Naive thymus-derived CD8-positive, alpha-beta T cell (primary cell): ENCODE measurements at places on chromosomes 1 and 21. TPM values are rescaled to one million over a fixed set of nuclear protein-coding genes. Genes with fewer than 3 reads are reported as not detected.
A peak's percentile ranks its signal among the peaks of the same experiment; 100 is the strongest.

GRCh38 chr1:58395355-58395754, 151.2 kb downstream of the OMA1 start:
- H3K4me1 ChIP-seq: peaks cover 10% of the 10 kb centered on the region
- no peak for DNase-seq

- no peak for DNase-seq
- H3K27me3 ChIP-seq: no peaks in the 10 kb centered on the region
- peaks cover 26% of the 10 kb centered on the region for H3K4me1 ChIP-seq
Measured at GRCh38 chr1:109802136-109802900, 38.6 kb upstream of the EPS8L3 start.

DNA sequence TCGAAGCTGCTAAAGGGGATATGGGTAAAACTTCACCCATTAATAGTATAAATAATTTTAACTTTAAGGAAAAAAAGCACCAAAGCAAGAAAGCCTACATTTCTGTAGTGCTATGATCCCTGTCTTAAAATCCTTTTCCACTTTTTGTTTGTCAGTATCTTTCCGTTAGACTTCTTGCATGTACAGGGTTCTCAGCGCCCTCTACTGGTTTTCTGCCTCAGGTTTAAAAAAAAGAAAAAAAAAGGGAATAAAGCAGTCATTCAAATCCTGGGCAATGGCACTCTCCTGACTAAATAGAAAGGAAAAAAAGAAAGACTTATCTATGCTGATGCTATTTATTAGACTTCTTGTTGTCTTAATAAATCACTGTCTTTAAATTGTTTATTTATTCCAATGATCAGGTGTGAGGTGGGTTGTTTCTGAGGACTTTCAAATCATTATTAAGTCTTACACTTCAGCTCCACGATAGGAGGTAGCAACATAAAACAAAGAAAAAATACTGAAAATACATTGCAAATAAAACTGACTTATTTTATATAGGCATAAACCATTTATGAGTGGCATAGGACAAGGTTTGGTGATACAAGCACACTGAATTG, 475.4 kb upstream of the NR5A2 start:
- H3K27me3 ChIP-seq: peaks cover 7% of the 10 kb centered on the region
- no peak overlapping the region for H3K27ac ChIP-seq
- H3K4me1 ChIP-seq: no peaks in the 10 kb centered on the region
- H3K4me3 ChIP-seq: no peak overlapping the region

DNA sequence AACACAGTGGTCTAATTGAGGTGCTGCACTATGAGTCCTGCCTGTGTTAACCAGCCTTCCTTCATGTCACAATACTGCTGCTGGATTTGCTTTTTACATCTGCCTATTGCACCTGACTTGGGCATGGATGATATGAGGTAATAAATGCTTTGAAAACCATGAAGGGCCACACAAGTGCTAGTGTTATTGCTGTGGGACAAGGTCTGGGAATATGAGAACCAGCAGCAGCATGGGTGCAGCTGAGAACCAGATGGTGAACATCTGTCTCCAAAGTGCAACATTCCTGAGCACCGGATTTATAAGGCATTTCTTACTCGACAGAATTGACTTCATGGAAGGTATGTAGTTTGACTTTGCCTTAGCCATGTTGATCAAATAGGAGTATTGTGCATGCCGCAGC, 16.6 kb downstream of the TRIM45 start:
- peaks cover 6% of the 10 kb centered on the region for H3K36me3 ChIP-seq
- no peak overlapping the region for H3K27ac ChIP-seq
- H3K4me3 ChIP-seq: no peak overlapping the region

GRCh38 chr21:25759573-25759972, 24.8 kb downstream of the GABPA start:
- no peak overlapping the region for H3K4me3 ChIP-seq
- H3K4me1 ChIP-seq: peaks cover 12% of the 10 kb centered on the region
- no peak for DNase-seq
- H3K27ac ChIP-seq: peak overlapping the region; percentile 6

- DNase-seq: no peak
- H3K27me3 ChIP-seq: no peaks in the 10 kb centered on the region
- no peak overlapping the region for H3K27ac ChIP-seq
- no peak overlapping the region for H3K4me3 ChIP-seq
- no peaks in the 10 kb centered on the region for H3K4me1 ChIP-seq
- no peaks in the 10 kb centered on the region for H3K36me3 ChIP-seq
Measured at GRCh38 chr21:40602080-40602479, 244.9 kb downstream of the DSCAM start.

DNA sequence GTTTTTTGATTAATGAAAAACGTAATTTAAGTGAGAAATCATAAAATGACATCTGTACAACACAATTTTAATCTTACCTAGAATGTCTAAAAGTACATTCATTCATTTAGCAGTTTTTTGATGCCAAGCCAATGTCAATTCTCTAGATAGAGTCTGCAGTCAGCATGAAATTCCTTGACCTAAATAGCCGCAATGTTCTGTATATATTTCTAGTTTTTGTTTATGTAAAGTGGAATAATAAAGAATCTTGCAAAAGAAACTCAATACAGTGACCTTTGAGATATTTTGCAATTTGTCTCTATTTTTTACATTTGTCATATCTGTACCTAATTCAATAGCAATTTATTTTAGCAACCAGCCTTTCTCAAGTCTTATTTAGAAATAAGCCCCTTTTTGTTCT, 176.0 kb downstream of the ATP6V1G3 start:
- no peak for DNase-seq
- no peaks in the 10 kb centered on the region for H3K4me1 ChIP-seq
- H3K27ac ChIP-seq: no peak overlapping the region
- peaks cover 16% of the 10 kb centered on the region for H3K36me3 ChIP-seq

DNA sequence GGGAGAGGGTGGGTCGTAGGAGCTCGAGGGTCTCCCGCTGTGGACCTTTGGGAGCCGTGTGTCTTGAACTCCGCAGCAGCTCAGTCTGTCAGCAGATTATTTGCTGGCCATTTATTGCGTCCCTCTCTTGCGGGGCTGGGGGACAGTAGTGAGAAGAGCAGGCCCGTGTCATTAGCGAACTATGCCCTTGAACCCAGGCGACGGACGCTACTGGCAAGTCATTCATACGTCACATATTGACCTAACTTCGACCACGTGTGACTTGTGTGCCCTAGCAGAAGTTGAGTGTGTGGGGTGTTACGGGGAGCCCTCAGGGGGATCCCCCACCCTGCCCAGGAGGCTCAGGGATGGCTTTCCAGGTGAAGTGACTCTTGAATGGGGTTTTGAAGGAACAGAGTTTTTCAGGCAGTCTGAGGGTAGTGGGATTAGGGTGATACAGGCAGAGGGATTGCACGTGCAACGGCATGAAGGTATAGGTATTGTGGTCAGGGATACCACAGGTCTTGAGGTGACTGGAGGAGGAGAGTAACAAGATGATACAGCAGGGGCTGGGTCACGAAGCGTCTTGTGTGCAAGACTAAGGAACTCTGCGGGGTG, 13.0 kb downstream of the RCC1 start:
- H3K4me1 ChIP-seq: peaks cover 14% of the 10 kb centered on the region
- no peaks in the 10 kb centered on the region for H3K36me3 ChIP-seq
- peak overlapping the region; percentile 87 for H3K27ac ChIP-seq
- peak overlapping the region; percentile 83 for H3K4me3 ChIP-seq
- H3K27me3 ChIP-seq: no peaks in the 10 kb centered on the region

DNA sequence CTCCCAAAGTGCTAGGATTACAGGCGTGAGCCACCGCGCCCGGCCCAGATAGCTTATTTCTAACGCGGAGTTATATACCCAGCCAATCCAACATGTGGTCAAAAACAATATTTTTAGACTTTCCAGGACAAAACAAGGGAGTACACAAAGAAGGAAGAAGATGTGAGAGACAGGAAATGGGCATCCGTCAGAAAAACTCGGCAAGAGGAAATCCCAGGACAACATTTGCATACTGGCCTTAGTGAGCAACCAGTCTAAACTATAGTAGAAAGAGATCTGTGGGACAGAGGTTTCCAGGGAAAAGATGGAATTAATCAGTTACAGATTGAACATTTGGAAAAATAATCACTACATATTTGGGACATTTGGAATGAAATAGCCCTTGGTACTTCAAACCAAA, 11.4 kb downstream of the ARMH1 start:
- no peak overlapping the region for H3K4me3 ChIP-seq
- H3K27me3 ChIP-seq: no peaks in the 10 kb centered on the region
- H3K27ac ChIP-seq: no peak overlapping the region
- H3K4me1 ChIP-seq: peaks cover 7% of the 10 kb centered on the region

DNA sequence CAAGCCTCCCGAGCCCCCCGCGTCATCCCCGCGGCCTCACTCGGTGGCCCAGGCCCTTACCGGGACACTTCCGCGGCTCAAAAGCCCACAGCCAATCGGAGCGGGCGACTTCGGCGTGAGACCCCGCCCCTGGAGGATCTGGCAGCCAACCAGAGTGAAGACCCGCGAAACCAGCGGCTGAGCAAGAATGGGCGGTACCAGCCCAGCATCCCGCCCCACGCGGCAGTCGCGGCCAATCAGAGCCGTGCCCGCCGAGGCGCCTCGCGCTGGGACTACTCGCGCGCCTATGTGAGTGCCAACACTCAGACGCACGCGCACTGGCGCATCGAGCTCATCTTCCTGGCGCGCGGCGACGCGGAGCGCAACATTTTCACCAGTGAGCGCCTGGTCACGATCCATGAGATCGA, 22.5 kb downstream of the DISP3 start:
- no peaks in the 10 kb centered on the region for H3K4me1 ChIP-seq
- no peak overlapping the region for H3K27ac ChIP-seq
- H3K4me3 ChIP-seq: no peak overlapping the region
- DNase-seq: no peak

- peaks cover 8% of the 10 kb centered on the region for H3K36me3 ChIP-seq
- DNase-seq: no peak
- no peak overlapping the region for H3K27ac ChIP-seq
- H3K4me3 ChIP-seq: no peak overlapping the region
- peaks cover 12% of the 10 kb centered on the region for H3K27me3 ChIP-seq
- no peaks in the 10 kb centered on the region for H3K4me1 ChIP-seq
Measured at GRCh38 chr1:227245613-227246320, 72.5 kb downstream of the CDC42BPA start.

DNA sequence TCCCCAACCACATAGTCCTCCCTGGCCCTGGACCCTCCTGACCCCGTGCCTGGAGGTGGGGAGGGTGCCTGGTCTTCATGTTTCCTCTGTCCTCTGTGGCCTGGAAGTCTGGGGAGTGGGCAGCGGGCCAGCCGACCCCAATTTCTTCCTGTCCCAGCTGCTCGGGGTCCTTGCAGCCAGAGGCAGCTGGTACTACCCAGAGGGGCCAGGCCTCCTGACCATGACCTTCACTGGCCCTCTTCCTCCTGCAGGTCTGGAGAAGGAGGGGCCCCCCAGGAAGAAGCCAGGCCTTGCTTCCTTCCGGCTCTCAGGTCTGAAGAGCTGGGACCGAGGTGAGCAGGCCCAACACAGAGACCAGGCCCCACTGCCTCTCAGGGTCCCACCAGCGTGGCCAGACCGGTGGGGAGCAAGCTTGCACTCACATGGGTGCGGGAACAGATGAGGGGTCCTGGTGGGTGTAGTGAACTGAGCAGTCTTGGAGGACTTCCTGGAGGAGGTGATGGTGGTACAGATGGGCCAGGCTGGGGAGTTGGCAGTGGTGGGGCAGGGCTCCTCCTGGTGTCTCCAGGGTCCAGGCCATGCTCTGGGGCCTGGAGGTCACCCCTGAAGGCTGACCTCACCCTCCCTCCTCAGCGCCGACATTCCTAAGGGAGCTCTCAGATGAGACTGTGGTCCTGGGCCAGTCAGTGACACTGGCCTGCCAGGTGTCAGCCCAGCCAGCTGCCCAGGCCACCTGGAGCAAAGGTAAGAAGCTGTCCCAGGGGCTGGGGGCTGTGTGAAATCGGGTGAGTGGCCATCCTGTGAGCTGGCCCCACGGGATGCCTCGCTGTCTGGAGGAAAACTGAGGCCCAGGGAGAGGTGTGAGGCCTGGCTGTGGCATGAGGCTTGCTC, 32.7 kb downstream of the TRIM11 start:
- H3K4me3 ChIP-seq: no peak overlapping the region
- H3K36me3 ChIP-seq: no peaks in the 10 kb centered on the region
- H3K4me1 ChIP-seq: peaks cover 5% of the 10 kb centered on the region
- DNase-seq: no peak
- peaks cover 4% of the 10 kb centered on the region for H3K27me3 ChIP-seq
- H3K27ac ChIP-seq: no peak overlapping the region

GRCh38 chr1:116910379-116911187, 867 bp downstream of the PTGFRN start:
- peaks cover 2% of the 10 kb centered on the region for H3K27me3 ChIP-seq
- peak overlapping the region; percentile 58 for H3K27ac ChIP-seq
- H3K4me3 ChIP-seq: no peak overlapping the region
- peak; percentile 20 for DNase-seq
- H3K36me3 ChIP-seq: no peaks in the 10 kb centered on the region

DNA sequence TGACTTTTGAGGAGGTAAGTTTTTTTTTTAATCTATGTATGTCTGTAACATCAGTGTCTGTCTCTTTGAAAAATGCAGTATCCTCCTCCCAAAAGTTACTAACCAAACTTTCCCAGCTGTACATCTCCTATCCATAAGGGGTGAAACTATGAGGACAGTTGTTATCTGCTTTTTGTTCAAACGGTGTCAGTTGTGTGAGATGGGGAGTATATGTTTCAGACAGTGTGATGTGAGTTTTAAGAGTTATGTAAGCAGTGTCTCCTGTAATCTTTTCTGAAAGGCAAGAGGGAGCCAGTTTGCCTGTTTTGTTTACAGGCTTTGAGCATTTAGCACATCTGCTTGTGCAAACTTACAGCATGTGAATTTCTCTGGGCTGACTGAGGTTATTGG, 34.8 kb upstream of the CACYBP start:
- no peaks in the 10 kb centered on the region for H3K27me3 ChIP-seq
- DNase-seq: peak; percentile 53
- H3K36me3 ChIP-seq: no peaks in the 10 kb centered on the region

Gene OLIG2
- total RNA-seq: not detected

Gene ADGRL4
- total RNA-seq: not detected

Gene WLS
- total RNA-seq: not detected

Gene SERPINC1
- not detected for total RNA-seq

Gene GJB3
- not detected for total RNA-seq

Gene CBS
- 0.18 TPM for total RNA-seq

Gene RHBG
- not detected for total RNA-seq

Gene FAM72B
- total RNA-seq: not detected

Gene ITGB2
- 180 TPM for total RNA-seq

Gene ZNF687
- 34.6 TPM for total RNA-seq

Gene TRIM63
- not detected for total RNA-seq

Gene KRTAP19-1
- not detected for total RNA-seq

Gene PWP2
- 12.4 TPM for total RNA-seq

Gene CRABP2
- total RNA-seq: 2.9 TPM

Gene PDZK1
- not detected for total RNA-seq

Gene ANGPTL3
- not detected for total RNA-seq

Gene IL6R
- total RNA-seq: 44.4 TPM

Gene PTPN7
- 37.4 TPM for total RNA-seq
